AG20443 (cell line): ENCODE measurements at places on chromosomes 7 and 10.

- no peak for DNase-seq
Measured at GRCh38 chr7:89680161-89680560, 474.1 kb upstream of the STEAP1 start.

GRCh38 chr10:100184840-100185239, 989 bp downstream of the ERLIN1 start:
- DNase-seq, result peak; percentile 30

GRCh38 chr10:110919349-110919931, at the start of gene SHOC2:
Gene SHOC2 (plus strand): TSS chr10:110919604. CDS start chr10:110964359, 44,755 bp downstream.
- peak; percentile 93 for DNase-seq

DNA sequence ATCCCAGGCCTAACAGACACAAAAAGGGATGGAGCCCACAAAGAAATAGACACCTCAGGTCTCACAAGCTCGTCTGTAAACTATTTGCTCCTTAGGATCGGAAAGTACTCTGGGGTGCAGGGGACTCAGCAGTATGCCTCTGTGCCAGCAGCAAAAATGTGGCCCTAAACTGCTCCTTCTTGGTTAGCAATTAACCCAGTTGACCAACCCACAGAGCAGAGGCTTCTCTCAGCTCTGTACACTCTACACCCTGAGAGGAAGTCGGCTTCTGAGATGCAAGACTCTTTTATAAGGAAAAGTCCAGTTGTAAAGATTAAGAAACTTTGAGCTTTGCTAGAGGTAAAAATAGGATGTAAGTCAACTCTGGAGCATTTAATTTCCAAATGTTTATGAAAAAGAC, 156.3 kb upstream of the PRSS58 start:
- no peak for DNase-seq

- DNase-seq, result no peak
Measured at GRCh38 chr7:149458235-149458634, 2.6 kb downstream of the ZNF777 start.

DNA sequence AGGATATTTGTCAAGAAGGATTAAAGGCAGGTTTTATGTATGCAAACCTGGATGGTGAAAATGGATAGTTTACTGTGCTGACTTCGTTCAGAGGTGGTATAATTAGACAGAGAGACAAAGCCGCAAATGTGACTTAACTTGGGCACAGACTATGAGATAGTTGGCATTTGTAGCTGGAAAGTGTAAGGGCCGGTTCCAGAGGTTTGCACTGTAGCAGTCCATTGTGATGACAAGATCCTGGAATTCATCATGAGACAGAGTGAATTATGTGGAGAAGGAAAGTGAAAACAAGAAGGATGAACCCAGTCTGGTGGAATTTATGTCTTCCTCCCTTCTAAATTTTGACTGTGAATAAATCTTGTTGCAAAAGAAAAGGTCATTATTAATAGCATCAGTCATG, 139.0 kb downstream of the CNTNAP2 start:
- DNase-seq, result no peak
